HFFc6 (cell line): ENCODE measurements at places on chromosomes 6 and 20. TPM values are rescaled to one million over a fixed set of nuclear protein-coding genes. Genes with fewer than 3 reads are reported as not detected.

GRCh38 chr6:20538907-20539306 lies 4.7 kb downstream of the CDKAL1 start:
- DNase-seq, result no peak

DNA sequence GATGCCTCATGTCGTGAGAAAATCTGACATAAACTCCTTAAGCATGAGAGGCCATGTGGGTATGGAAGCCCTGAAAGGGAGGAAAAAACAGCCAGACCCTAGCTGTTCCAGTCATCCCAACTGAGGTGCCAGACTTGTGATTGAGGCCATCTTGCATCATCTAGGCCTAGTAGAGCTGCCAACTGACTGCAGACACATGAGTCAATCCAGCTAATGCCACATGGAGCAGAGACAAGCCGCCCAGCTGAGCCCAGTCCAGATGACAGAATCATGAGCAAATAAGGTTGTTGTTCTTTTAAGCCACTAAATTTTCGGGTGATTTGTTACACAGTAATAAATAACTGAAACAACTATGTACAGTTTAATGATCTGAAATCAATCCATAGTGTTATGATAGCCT lies 680.9 kb downstream of the MAFB start:
- no peak for DNase-seq

The MOG gene
- total RNA-seq, result not detected in 2 replicates

GRCh38 chr6:52361414-52361944 lies 472 bp upstream of the PAQR8 start:
- peak; percentile 11 for DNase-seq
